ENCODE measurements at places on chromosomes 3 and 15.

DNA sequence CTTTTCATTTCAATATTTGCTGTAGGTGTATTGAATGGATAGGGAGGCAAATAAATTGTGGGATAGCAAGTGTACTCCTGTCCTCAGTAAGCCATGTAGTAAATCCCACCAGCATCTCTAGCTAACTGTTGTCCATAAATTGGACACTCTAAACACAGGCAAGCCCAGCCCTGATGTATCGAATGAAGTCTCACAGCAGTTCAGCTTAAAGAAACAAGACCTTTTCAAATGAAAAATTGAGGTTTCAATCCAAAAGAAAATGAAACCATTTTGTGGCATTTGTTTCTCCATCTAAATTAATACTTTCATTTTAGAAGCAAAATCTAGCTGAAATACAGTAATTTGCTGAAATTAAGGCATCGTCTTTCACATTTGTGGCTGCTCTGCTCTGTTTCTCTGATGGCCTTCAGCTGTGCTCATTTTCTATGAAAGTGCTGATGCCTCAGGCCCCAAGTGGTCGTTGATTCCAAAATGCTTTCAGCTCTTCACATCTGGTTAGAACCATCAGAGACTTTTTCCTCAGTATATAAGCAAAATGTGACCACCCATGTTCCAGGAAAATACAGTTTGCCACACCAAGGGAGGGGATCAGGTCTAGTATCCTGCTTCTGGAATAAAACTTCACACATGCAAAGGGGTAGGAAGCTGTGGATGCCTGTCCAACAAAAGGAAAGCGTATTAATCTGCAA lies 245.0 kb downstream of the ZMAT3 start:
- no peak for DNase-seq

DNA sequence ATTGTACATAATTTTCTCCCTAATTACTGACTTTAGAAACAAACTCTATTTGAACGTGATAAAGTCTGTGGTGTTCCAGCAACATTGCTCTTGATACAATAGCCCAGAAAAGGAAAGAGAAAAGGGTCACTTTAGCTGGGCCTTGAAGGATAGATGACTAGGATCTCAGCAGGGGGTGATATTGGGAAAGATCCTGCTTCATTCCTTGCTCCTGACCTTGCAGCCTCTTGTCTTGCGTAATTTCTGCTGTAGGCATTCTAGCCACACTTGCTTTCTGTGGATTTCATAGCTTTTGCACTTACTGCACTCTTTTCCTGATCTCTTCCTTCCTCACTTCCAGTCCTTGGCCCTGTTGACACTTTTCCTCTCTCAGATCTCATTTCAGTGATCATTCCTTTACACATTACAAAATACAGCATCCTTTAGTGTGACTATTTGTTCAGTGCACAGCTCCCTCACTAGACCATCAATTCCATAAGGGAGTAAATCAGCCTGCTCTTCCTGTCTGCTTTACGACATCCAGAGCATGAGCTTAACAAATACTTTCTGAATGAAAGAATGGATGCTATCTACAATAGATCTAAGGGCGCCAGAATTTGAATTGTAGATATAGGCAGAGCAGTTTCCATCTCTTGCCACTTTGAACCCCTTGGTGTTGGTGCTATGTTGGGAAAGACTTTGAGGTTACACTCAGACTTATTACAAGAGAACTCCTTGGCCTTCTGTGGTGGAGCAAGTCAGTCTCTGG lies 559.6 kb upstream of the MDFIC2 start:
- no peak for DNase-seq

DNA sequence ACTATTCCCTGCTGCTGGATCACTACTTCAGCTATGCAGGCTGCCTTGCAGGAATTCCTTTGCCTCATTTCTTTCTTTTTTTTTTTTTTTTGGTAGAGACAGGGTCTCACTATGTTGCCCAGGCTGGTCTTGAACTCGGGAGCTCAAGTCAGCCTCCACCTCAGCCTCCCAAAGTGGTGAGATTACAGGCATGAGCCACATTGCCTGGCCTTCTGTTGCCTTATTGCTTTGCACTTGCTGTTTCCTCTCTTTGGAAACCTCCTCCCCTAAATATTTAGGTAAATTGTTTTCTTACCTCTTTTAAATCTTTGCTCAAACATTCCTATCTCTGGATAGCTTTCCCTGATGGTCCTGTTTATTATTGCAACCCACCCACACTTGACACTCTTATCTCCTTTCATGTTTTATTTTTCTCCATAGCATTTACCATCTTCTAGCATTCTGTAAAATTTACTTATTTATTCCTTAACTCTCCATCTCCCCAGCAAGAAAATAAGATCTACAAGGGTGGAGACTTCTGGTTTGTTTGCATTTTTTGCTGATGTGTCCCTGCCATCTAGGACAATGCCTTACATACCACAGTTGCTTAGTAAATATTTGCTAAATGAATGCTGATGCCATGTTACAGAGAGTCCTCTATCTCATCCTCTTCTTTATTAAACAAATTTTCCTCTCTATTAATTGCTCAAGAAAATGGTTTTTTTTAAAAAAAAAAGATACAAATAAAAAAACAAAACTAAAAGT lies 134.8 kb downstream of the P2RY1 start:
- no peak for DNase-seq

- no peak for DNase-seq
Observed at GRCh38 chr3:175956964-175957363, 1097.8 kb downstream of the NAALADL2 start.

DNA sequence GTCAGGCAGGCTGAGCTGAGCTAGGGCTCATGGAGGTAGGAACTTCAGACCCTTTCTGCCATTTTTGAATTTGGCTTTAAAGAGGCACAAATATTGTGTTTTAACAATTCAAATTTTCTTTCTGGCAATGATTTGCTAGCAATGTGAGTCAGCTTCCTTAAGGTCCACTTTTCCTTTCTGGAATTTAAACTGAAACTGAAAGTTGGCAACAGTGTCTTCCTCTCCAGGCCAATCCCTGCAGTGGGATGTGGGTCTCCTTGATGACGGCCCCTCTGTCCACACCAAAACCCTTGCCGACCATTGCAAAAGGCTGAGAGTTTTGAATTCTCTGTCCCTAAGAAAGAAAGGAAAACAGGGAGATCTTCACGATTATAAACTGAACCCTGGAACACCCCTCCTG lies 27.1 kb downstream of the RPSA start:
- DNase-seq, result no peak

DNA sequence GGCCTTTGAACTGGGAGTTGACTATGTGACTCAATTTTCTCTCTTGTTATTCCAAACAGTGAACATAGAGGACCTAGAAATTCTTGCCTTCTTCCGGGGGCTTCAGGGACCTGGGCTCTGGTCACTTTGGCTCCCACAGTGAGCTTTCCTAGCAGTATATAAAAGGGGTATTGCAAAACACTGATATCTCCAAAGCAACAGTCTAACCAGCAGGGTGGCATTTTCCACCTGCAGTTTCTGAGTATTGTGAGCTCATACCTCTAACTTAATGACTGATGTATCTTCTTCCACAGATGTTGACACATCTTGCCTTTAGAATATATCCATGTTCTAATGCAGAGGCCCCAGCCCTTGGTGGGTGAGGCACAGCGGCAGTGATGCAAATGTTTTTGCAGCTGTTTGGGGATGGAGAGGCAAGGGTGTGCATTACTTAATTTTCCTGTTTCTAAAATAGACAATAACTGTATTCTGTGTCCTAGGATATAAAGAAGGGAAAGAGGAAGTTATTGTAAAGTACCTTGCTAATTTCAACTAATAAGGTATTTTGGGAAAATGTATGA lies 45.7 kb upstream of the ADGRG7 start:
- no peak for DNase-seq

- no peak for DNase-seq
Observed at GRCh38 chr3:14646131-14646573, 5.4 kb upstream of the CCDC174 start.

DNA sequence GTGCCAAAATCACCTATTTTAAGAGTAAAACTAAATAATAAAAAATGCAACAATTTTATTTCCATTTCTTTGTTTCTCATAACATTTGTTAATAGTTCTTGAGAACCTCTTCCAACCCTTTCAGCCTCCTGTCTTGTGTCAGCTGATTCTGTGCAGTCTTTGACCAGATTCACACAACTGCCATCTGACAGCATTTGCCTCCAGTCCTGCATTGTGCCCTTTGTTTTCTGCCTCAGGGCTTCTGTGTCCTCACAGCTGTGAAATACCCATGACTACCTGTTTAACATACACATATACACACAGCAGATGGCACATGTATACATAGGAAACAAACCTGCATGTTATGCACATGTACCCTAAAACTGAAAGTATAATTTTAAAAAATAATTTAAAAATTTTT lies 13.2 kb upstream of the CNTN6 start:
- DNase-seq, result no peak

- DNase-seq, result no peak
Observed at GRCh38 chr3:197132916-197133530, 103.4 kb upstream of the MELTF start.

- no peak for DNase-seq
Observed at GRCh38 chr3:144127700-144128099, 156.1 kb downstream of the DIPK2A start.

DNA sequence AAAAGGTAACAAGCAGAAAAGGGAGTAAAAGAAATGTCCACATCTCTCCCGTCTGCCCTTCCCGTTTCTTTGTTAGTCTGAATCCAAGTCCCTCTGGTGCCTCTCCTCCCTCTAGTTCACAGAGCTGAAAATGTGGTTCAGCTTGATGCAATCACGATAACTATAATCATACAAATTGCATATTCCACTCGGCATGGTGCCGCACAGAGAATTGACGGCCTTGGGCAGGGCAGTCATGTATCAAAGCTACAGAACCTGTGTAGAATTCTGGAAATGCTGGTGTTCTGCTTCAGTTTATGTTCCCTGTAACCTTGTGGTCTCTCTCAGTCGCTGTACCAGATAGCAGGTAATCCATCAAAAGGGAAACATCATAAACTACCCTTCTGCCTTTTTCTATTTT lies 562.9 kb upstream of the CBLB start:
- DNase-seq, result no peak

DNA sequence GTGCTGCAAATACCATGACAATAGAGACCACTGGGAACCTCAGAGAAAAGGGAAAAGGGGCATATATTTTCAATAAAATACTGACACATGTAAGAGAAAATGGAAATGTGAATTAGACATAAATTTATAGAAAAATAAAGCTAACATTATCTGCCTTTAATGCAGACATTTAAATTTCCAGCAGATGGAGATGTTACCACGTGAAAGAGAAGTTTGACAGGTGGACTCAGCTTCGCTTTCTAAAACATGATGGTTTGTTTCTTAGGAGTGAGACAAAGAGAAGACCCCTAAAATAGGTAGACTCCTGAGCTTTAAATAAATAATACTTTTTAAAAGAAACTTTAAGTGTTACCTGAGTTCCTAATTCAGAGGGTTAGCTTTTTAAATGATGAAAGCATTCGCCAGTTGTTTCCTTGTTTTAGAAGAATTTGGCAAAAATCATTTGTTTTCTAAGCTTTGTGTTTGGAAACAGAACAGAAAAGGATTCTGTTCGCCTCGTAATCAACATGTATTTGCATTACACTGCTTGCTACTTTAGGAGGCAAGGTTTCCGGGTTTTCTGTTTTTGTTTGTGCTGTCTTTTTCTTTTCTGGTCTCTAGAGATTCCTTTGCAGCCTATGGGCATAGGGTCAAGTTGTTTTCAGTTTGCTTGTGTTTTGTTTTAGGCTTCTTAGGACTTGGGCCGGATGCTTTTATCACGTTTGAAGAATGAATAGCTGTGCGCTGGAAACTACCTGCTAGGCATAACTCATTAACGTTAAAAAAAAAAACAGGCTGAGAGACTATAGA lies 271.4 kb downstream of the THSD4 start:
- no peak for DNase-seq

DNA sequence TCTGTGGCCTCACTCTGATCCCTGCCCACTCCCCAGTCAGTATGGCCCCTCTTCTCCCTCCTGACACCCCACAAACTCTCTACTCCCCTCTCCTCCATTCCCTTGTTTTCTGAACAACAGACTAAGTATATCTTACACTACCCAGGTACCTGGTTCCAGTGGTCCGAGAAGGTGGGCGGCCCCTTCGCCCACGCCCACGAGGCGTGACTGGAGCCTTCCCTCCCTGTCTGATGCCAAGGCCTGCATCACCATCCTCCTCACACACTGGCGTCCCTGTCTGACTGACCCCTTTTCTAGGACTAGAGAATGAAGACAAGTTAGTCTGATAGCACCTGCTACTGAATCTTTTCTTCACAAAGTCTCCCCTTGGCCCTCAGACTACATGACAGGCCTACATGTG lies 50.0 kb downstream of the TUBGCP4 start:
- no peak for DNase-seq

GRCh38 chr3:53044711-53045517 lies 959 bp downstream of the SFMBT1 start:
- DNase-seq, result peak; percentile 50

DNA sequence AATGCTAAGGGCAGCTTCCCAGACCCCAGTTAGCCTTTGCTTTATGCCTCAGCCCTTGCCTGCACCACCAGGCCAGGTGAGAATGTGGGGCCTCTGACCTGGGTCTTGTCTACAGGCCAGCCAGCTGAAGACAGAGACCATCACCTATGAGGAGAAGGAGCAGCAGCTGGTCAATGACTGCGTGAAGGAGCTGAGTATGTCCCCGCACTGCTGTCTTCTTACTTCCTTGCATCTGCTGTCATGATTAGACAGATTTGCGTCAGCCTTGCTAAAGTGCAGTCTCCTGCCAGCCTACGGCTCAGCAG lies 74.6 kb downstream of the CCK start:
- DNase-seq, result no peak

DNA sequence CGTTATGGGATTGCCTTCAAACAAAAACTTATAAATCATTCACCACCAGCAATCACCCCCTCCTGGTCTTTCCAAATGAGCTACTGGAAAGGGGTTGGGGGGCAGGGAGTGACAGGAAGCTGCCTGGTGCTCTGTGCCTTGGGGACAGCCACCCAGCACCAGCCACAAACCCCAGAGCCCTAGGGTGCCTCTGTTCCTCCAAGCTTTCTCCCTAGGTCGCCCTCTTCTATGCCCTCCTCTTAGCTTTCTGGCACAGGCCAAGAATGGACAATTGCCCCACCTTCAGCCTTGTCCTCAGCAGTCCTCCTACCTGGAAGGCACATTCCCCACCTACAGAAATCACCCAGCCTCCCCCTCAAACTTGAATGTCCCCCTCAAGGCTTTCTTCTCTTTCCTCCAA lies 3.3 kb downstream of the OXTR start:
- no peak for DNase-seq

DNA sequence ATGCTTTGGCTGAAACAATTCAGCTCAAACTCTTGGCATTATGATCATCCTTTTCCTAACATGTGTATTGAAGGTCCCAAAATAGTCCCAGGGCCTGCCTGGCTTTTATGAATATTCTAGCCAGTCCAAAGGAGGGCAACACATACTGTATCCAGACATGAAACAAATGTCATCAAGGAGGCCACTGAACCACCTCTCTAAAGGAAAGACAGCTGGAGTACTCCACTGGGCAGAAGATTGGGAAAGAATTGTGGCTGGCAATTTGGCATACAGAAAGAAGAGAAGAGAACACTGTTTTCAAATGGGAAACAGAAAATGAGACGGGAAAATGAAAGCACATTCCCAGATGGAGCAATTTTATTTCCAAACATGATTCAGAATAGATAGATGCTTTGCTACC lies 80.6 kb downstream of the NCEH1 start:
- DNase-seq, result no peak

All from stimulated activated CD8-positive, alpha-beta memory T cell treated with anti-CD3 and anti-CD28 coated beads, Interleukin-4, amount 100 ng/mL, for 48 hours (primary cell).